GM12891 (cell line): ENCODE measurements at places on chromosomes 2 and 18.

- no peak for DNase-seq
Observed at GRCh38 chr2:238929242-238930081, 81.6 kb downstream of the TWIST2 start.

GRCh38 chr2:133377599-133377998 is 190.7 kb downstream of the NCKAP5 start:
- DNase-seq, result no peak

DNA sequence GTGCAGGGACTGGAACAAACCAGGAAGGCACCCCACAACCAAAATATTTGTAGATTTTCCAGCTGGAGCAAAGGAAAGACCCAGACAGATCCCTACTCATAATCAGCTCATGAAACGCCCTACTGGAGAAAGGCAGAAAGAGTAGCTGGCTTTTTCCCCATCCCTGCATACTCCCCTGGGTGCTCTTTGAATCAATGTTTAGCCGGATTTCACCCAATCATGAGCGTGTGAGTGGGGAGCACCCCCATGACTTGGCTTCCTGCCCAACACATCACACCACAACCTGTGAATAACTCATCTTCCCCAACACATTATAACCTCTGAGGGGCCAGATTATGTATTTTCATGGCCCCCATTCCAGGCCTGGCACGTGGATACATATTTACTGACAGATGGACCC is 35.1 kb upstream of the SLC14A1 start:
- no peak for DNase-seq

DNA sequence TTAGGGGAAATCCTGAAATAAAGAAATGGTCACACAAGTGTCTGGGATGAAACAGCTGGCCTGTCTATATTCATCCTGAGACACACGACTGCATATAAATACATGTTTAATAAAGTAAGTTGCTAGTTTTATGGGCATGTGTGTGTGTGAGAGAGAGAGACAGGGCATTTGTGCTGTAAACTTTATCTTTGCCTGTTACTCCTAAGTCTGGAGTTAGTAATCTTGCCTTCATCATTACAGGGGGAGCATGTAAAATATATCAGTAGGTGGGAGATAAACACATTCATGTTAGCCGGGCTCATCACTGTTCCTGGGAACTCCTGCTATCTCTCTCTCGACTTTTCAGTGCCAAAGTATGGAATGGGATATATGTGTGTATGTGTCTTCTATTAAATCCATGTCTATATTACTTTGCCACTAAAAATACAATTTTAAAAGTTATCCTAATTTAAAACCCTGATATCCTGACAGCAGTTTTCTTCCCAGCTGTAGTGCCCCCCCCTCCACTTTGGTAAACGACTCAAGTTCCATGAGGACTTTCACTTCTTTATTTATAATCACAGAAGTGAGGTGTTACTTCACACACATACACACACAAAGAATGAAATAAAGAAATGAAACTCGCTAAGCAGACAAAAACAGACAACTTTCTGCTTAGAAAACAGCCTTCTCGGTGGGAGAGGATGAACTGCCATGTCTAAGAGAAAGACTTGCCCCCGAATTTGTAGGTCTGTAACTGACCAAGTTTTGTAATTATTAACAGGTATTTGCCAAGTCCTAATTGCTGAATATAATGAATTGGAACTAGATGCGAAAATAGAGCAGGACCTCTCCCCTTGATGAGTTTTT is 947 bp downstream of the ZEB2 start:
- no peak for DNase-seq

DNA sequence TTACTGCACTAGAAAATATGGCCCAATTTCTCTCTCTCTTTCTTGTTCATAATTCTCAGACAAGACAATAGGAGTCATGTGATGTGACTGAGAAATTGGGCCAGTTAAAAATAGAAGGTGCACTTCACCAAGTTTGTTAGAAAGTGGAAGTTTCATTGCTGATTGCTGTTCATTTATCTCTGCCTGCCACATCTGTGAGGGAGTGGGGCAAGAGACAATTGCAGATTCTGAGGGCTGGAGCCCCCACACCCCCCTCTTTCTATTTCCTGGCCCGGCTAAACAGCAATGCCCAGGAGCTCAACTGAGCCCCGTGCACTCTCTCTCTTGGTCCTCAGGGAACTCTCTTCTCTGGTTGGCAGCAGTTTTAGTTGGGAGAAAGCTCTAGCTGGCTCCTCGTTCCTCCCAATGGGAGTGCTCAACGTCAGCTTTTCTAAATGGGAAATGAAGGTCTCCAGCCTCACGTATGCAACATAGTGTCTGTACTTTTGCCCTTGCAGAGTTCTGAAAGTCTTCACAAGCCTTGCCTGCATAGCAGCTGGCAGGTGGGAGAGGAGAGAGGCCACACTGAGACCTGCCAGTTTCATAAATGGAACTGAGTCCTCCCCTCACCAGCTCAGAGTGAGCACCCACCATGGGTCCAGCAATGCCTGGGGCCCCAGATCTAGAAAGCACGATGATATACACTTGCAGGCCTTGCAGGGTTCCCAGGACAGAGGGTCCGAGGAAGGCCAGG is 115.7 kb downstream of the MYCN start:
- DNase-seq, result no peak

DNA sequence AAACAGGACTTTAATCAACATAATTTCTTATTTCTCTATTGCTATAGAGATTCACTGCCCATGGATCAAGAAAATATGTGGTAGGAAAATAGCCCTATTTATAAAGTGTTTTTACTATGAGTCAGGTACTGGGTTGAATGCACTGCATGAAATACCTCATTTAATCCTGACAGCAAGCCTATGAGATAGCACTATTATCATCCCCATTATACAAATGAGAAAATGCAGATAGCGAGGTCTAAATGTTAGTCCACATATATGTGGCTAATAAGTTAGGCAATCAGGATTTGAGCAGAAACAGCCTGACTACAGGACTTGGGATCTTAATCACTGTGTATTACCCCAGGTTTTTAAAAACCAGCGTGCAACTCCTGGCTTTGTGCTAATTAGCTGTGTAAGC is 8.5 kb upstream of the LYPD1 start:
- no peak for DNase-seq

DNA sequence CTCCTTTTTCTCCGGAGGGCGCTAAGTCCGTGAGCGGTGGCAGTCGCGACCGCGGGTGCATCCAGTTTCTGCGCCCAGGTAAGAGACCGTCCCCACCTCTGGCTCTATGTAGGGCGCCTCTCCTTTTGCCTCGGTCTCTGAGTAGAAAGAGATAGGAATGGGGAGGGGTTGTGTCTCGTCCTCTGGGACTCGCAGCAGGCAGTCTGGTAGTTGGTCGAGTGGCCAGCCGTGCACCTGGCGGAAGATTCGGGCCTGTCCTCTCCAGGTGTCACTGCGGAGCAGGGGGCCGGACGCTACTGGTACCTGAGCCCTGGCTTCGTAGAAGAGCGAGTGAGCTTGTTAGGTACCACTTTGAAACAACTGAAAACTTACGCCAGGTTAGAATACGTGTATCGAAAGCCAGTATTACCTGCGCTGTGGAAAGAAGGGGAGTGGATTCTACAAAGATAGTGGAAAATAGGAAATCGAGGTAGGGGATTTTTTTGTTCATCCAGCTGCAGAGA is 403 bp downstream of the MAP2 start:
- DNase-seq, result no peak

DNA sequence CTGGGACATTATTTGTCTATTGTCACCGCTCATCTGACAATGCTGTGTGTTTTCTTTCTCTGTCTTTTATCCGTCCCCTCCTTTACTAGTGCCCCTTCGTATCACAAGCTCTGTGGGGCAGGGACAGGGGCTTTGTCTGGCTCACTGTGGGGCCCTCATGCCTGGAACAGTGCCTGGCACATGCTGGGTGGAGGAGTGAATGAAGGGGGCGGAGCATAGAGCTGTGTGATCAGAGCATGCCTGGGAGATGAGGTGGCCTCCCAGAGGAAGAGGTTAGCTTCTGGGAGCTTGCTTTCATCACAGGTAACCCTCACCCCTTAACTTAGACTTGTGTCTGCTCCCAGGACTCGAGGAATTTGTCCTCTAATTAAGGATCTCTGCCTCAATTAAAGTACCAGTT is 16.4 kb downstream of the MTCL1 start:
- no peak for DNase-seq

- no peak for DNase-seq
Observed at GRCh38 chr2:120990451-120990871, 254.8 kb downstream of the GLI2 start.
